Tibial nerve (tissue), 4 donors: ENCODE measurements at places on chromosomes 5 and 9.

DNA sequence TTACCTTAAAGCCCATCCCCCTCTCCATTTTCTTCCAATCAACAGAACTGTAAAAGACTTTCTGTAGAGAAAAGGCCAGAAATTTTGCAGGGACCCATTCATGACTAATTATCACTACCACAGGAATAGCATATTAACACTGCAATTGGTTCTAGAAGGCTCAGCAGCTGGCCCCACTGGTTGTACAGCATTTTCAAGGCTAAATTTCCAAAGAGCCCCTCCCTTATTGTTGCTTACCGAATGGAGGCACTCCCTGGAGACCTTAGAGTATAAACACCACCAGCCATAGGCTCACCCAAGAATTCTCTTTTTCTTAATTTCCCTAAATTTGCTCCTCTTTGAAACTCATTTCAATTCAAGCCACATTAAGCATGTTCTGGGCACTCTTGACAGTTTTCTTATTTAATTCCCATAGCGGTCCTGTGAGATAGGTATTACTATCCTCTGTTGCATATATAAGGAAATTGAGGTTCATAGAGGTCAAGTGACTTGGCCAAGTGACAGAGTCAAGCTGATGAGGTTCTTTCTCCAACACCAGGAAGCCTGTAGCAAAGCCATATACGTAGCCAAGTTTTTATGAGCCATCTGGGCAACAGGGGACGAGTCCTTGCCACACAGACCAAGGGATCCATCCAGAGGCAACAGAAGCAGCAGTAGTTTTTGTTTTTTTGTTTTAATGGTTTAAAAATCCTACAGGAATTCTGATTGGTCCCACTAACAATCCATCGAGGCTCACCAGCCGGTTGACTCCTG is 83.9 kb upstream of the NR5A1 start:
- no peak for DNase-seq

GRCh38 chr9:128933731-128934130 is 12.9 kb downstream of the PHYHD1 start:
- no peak for DNase-seq

DNA sequence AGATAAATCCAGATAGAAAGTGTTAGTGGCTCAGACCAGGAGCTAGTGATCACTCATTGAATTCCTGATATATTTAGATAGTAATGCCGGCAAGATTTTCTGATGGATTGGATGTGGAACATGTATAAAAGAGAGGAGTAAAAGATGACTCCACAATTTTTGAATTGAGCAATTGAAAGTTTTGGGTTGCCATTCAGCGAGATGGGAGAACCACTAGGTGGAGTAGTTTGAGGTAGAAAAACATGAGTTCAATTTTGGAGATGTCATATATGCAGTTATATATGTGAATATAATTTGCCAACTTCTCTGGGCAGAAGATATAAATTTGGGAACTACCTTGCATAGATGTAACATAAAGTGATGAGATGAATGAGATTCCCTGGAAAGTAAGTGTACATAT is 502.5 kb upstream of the SEMA6A start:
- no peak for DNase-seq

- DNase-seq: no peak
These were observed 37.8 kb downstream of the EBF1 start for GRCh38 chr5:159061834-159062474.

DNA sequence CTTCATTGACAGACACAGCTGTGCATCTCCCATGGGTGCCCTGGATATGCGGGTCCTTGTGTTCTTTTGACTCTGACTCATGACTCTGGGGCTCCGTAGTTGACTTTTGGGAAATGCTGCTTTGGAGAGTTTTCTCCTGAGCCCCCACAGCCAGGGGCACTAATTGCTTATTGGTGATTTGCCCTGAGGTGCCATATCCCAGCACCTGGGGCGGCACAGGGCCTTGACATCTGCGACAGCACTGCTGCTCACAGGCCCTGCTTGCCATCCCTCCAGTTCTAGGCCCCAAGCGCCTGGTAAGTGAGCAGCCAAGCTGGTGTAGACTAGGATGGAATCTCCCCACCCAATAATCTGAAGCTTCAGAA is 75.1 kb downstream of the AMBP start:
- DNase-seq: no peak

GRCh38 chr5:127518319-127518621 is 830 bp downstream of the PRRC1 start:
- no peak for DNase-seq

DNA sequence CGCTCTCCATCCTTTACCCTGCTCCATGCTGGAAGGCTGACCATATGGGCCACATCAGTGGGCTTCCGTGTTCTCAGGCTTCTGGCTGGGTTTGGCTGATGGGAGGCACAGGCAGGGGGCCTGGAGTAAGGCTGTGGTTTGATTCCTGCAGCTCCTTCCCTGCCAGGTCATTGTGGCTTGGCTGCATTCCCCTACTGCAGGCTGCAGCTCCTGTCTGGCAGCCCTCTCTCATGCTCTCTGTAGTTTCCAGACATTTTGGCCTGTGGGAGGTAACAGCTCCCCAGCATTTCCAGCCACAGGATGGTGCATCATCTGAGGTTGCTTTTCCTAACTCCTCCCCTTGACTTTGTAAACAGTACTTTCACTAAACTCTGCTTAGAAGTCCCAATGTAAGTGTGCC is 102.0 kb upstream of the PTPN3 start:
- no peak for DNase-seq

GRCh38 chr5:59117320-59117719 is 534.4 kb downstream of the RAB3C start:
- DNase-seq: no peak

DNA sequence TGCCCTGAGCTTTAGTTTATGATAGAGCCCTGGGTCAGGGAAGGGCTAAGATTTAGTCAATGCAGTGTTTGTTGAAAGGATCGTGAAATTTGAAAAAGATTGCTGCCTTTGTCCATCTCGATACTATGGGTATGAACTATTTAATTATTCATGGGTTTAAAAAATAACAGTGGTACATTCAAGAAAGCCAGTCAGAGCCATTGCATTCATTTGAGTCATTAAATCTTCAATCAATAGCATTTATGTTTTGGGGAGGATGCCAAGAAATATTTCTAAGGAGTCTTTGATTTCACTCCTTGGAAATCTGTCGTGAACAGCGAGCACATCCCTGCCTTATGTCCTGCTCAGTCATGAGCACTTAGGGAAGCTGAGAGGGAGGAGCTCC is 54.4 kb upstream of the LRRTM2 start:
- DNase-seq: no peak

DNA sequence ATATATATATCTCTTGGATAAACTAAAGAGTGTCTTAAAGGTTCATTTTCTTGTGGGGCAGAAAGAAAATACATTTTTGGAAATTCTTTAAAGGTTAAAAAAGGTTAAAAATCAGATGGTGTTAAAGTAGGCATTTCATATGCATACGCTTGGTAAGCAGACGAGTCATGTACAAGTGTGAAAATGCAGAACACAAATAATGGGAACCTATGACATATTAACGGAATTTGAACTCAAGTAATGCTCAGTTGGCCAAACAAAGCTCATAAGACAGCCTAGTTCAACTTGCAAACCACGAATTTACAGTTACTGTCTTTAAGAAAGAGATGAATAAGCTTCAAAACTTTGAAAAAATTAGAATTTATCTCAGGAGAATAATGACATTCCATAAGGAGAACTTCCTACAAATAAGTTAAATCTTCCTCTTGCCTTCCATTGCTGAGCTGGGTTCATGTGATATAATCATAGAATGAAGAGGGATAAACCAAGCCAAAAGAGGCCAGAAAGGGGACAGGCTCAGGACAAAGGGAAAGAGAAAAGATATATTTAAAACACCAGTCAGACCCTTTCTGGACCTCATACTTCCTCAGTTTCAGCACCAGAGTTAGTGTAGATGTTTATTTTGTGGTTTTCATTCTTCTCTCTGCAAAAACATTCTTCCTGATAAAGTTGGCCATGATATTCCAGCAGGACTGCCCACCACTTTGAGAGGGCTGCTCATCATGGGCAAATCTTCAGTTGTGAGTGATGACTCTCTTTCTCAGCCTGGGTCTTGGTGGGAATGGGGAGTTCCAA is 256.7 kb upstream of the CD180 start:
- no peak for DNase-seq

- DNase-seq: no peak
These were observed 1.7 kb downstream of the SSBP2 start for GRCh38 chr5:81749192-81749560.
